ENCODE measurements at places on chromosomes 3 and 15. TPM values are rescaled to one million over a fixed set of nuclear protein-coding genes. Genes with fewer than 3 reads are reported as not detected.

The CCR1 gene
- 1.3 TPM for total RNA-seq

The KBTBD13 gene
- total RNA-seq = not detected

The SPATA16 gene
- not detected for total RNA-seq

The MCF2L2 gene
- 0.37 TPM for total RNA-seq

The CADPS gene
- 26.5 TPM for total RNA-seq

The WDR49 gene
- total RNA-seq = under 0.01 TPM

The STARD5 gene
- total RNA-seq = 11.8 TPM

The MRPL3 gene
- total RNA-seq = 97.3 TPM

The LRRC2 gene
- 6.0 TPM for total RNA-seq

The KIF15 gene
- 1.8 TPM for total RNA-seq

The GPR176 gene
- 108 TPM for total RNA-seq

The ZNF502 gene
- 3.4 TPM for total RNA-seq

The CCR3 gene
- not detected for total RNA-seq

The SPG11 gene
- total RNA-seq = 78.7 TPM

The PLSCR5 gene
- not detected for total RNA-seq

The PAK6 gene
- not detected for total RNA-seq

The SLC51A gene
- not detected for total RNA-seq

The RAB7A gene
- total RNA-seq = 36.4 TPM

The RASL12 gene
- 6.5 TPM for total RNA-seq

The ZMAT3 gene
- total RNA-seq = 35.5 TPM

The NLGN1 gene
- 8.7 TPM for total RNA-seq

The OXTR gene
- total RNA-seq = 0.57 TPM

The SCN11A gene
- total RNA-seq = under 0.01 TPM

The CTXND1 gene
- total RNA-seq = not detected

The FGD5 gene
- total RNA-seq = 0.14 TPM

The ISG20 gene
- total RNA-seq = 4.8 TPM

The SLC28A2 gene
- total RNA-seq = not detected

The TRPC1 gene
- 31.4 TPM for total RNA-seq

The ALG1L2 gene
- total RNA-seq = not detected

The PRRT3 gene
- total RNA-seq = 2.1 TPM

The MKRN3 gene
- total RNA-seq = 1.4 TPM

The TATDN2 gene
- 7.1 TPM for total RNA-seq

The CCNB2 gene
- 9.0 TPM for total RNA-seq
